Lung microvascular endothelial cell (primary cell): ENCODE measurements at places on chromosomes 12 and 14. TPM values are rescaled to one million over a fixed set of nuclear protein-coding genes. Genes with fewer than 3 reads are reported as not detected.

- DNase-seq = no peak
Measured at GRCh38 chr12:93813186-93813585, 136.0 kb downstream of the CRADD start.

DNA sequence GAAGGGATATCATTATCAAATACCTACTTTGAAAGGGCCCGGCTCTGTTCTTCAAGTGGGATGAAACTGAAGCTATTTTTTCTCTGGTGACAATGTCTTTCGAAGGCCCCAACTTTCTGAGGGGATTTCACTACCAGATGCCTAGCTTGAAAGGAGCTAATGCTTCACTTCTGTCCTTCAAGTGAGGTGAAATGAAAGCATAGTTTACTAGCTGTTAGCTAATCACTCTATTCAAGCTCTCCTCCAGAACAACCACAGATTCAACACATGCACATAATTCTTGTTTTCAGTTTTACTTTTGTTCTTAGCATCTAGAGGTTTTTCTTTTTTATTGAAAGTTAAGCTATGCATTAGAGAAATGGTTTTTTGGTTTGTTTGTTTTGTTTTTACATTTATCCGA is 571.4 kb downstream of the NOVA1 start:
- DNase-seq = no peak

GRCh38 chr14:71665781-71666180 is 266.4 kb upstream of the RGS6 start:
- no peak for DNase-seq

DNA sequence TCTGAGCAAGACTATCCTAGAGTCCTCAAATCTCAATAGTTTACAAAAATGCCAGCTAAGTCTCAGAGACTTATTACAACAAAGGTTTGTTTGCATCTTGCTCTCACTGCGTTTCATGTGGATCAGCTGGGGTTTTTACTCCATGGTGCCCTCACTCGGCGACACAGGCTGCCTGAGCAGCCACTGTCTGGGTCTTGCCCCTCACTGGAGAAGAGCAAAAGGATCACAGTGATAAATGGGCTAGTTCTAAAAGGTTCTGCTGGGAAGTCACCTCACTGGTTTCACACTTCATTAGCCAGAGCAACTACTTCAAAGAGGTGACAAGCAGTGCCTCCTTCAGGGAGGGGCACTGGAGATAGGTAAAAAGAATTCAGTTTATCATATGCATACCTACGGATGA is 392.0 kb downstream of the RPL10L start:
- no peak for DNase-seq

GRCh38 chr12:92537290-92537960 is 165.4 kb upstream of the PLEKHG7 start:
- DNase-seq = no peak

DNA sequence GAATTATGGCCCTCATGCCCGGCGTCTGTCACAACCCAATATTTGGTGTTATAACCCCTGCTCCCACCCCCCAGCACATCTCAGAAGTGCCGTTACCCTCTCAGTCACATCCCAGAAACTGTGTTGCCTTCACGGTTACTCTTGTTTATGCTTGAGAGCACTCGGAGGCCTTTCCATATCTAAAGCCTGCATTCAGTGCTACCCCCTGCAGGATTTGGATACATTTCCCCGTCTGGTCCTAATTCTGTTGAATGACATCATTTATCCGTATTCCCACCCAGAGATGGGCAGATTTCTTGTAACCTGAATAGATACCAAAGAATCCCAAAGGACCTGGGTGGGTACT is 19.1 kb upstream of the FOS start:
- peak; percentile 84 for DNase-seq

GRCh38 chr14:62692490-62693106 is 352.7 kb downstream of the KCNH5 start:
- DNase-seq = no peak

- DNase-seq = no peak
Measured at GRCh38 chr14:73739899-73740617, 25.9 kb upstream of the PNMA1 start.

DNA sequence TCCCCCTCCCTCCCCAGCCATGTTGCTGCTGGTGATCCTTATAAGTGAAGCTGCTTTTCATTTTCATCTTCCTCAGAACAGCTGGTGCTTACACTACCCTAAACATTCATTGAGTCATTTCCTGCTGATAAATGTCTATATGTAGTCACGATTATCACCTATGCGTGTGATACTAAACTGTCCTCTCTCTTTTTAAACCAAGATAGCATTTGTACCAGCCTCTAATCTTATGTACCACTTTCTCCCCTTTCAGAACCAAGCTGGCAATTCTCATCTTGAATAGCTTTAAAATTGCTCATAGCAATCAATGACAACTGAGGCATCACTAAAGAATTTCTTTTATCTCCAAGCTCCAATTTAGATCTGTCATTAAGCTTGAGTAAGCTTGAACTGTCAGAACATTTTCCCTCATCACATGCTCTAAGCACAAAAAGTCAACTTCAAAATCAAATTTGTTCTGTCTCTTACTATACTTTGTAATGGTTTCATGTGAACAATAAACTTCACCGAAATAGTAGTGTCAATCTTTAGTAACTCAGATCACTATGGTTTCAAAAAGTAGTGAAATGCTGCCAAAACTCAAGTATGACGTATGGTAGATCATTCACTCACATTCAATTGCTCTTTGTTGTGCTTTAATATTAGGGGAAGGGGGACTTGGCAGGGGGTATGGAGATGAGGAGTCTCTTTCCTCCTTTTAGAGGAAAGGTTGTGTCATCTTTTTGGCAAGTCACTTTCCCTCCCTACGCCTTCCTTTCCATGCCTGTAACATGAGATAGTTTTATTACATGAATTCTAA is 178.1 kb upstream of the NOVA1 start:
- DNase-seq = peak; percentile 24

- no peak for DNase-seq
Measured at GRCh38 chr12:47725091-47725772, at the start of gene ENDOU. ENDOU (minus strand) TSS chr12:47725490; CDS start chr12:47725413, 77 bp downstream.

DNA sequence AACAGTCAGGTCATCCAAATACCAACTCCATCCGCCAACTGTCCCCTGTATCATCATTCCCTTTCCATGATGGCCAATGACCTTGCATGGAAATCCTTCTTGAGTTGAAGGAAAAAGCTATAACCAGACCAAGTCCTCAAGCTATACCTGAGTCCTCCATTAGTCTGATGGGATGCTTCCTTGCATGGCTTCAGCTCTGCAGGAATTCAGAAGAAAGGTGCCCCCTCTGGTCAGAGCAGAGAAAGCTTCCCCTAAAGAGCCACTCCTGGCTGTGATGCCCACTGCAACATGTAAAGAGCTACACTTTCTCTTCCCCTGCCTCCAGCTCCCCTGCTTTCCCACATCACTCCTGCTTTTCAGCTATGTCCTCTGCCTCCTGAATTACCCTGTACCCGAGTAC is 43.1 kb upstream of the FKBP4 start:
- no peak for DNase-seq

DNA sequence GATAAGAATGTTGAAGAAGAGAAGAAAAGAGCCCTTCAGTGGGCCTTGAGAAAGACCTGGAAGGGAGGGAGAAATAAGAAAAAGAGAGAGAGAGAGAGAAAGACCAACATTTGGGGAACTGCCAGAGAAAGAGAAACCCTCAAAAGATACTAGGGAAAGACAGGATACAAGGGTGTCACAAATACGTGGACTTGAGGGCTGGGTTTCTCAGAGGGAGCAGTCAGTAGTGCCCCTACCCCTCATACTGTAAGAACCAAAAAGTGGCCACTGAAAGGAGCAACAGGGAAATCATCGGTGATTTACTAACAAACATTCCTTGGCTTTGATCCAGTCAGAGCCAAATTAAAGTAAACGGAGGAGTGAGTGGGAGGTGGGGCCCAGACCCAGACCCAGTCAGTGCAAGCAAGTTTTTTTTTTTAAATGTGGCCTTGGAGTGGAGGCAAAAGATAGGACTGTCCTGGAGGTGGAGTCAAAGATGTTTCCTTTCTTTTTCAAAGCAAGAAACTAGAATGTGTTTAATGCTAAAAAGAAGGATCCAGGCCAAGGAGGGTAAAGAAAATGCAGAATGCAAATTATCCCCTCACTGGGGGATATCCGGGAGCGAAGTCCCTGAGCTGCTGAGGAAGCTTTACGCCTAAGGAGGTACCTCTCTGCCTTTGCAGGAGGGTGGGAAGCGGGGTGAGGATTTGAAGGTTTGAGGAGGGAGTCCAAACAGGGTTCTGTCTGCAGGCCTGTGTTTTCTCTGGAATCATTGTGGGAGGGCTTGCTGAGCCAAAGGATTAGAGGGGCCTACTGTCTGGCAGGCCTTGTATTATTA is 143.5 kb upstream of the AMIGO2 start:
- DNase-seq = no peak

GRCh38 chr14:33668066-33668465 is 282.8 kb downstream of the EGLN3 start:
- DNase-seq = no peak

GRCh38 chr12:62744551-62744950 is 190.4 kb downstream of the PPM1H start:
- DNase-seq = peak; percentile 20

- DNase-seq = no peak
Measured at GRCh38 chr12:65384240-65384639, 105.8 kb downstream of the MSRB3 start.

DNA sequence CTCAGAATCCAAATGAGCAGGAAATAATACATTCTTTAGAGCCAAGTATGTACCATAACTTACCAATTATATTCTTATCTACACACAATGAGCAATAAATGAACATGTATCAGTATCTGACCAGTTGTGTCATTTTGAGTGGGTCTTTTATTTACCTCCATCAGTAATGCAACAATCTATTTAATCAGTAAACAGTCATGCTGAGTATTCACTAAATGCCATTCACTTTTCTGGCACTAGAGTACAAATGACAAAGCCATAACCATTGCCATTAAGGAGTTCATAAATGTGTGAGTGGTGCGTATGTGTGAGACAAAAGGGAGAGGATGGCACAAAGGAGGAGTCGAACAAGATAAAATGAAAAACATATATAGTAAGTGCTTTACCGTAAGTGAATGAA is 1.5 kb upstream of the STRAP start:
- DNase-seq = no peak

GRCh38 chr14:99350751-99351150 is 78.8 kb upstream of the BCL11B start:
- DNase-seq = no peak

DNA sequence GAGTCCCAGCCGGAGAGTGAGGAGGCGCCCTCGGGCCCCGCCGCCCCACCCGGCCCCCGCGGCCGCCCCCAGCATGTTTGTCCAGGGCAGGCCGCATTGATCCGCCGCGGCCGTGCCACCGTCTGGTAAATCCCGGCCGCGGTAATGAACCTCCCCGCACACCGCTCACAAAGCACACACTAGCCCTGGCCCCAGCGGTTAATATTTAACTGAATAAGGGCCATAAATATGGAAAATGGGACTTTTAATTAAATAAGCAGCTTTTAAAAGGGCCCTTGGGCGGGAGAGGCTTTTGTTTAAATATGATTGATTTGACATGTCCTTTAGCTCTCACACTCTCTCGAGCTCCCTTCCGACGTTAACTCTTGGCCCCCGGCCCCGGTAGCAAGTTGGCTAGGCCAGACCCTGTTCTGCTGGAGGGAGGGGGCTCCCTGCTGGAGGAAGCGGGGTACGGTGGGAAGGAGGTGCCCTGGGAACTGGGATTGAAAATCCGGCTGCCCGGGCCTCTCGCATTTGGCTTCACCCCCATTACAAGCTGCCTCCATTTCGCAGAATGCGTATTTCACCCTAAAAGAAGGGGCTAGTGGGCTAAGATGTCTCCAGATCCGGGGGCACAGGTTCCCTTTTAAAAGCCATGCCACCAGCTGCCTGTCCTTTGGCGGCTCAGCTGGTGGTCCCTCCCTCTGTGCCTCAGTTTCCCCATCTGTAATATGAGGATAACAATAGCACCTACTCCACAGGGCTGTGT is 199.8 kb downstream of the RBM19 start:
- no peak for DNase-seq

GRCh38 chr14:100857233-100857922 is 31.5 kb downstream of the MEG3 start:
- DNase-seq = no peak

DNA sequence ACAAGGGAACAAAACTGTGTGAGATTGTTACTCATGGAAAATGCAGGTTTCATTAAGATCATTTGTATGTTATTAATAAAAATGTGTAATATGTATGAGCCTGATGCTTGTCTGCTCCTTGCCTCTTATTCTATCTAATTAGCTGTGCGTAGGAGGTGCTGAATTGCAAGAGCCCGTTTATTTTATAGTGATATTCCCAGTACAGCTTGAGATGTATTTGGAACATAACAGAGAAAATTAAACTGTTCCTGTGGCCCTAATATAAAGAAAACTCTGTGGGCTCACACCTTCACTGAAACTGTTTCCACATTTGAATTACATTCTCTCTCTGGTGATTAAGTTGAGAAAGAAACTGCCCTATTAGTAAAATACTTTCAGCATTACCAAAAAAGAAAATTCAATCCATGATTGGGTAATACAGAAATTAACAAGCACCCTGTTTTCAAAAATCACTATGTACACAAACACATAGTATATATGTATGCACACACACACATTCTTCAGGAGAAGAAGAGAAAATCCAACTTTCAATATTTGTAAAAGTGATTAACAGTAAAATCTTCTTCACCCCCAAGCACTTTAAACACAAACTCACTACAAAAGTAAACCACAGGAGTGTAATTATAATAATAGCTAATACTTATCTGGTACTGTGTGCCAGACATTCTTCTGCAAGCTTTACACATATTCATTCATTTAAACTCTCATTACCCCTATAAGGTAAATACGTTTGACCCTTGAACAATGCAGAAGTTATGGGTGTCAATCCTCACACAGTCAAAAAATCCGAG is 233.2 kb downstream of the PHLDA1 start:
- no peak for DNase-seq

DNA sequence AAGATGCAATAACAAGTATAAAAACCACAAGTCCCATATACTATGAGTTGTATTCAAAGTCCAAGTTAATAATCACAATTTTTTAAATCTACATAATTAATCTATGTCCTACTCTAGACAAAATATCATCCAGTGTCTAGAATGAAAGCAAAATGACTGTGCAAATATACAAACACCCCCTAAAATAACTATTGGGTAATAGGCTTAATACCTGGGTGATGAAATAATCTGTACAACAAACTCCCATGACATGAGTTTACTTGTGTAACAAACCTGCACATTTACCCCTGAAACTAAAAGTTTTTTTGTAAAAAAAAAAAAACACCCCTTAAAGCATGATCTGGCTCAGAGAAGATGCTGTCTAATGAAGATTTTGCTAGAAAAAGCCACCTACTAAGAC is 4.2 kb downstream of the TAS2R42 start:
- no peak for DNase-seq

DNA sequence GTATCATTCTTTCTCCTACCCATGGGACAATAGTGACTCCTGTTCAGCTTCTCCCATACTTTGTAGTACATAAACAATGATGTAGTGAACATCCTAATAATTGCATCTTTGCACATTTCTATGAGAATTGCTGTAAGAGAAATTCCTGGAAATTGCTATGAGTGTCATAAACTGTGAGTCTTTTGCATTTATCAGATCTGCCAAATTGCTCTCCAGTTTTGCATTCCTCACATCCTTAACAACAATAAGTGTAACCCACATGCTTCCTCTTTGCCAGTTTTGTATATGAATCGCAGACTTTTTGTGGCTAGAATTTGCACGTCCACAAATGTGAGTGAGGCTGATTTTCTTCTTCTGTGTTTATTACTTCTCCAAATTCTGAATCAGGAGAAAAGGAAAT is 124.0 kb upstream of the TBX5 start:
- DNase-seq = no peak

The CLEC6A gene
- total RNA-seq = not detected in 2 replicates

The B4GALNT3 gene
- total RNA-seq = under 0.01 TPM in 1 of 2 replicates, not detected in the other

The WNK1 gene
- total RNA-seq = 74.5 and 112 TPM in 2 replicates

The SYCP3 gene
- under 0.01 TPM in 1 of 2 replicates, not detected in the other for total RNA-seq

The CLEC12A gene
- total RNA-seq = not detected in 2 replicates

The BCL11B gene
- total RNA-seq = under 0.01 TPM in 2 replicates

The MAPKAPK5 gene
- 13.5 and 18.5 TPM in 2 replicates for total RNA-seq

The BMAL2 gene
- 22.2 and 22.8 TPM in 2 replicates for total RNA-seq
